Mucosa of gallbladder (tissue), 1 donor: ENCODE measurements at places on chromosomes 16 and 17. TPM values are rescaled to one million over a fixed set of nuclear protein-coding genes. Genes with fewer than 3 reads are reported as not detected.

ARSG gene
- 2.0 TPM for total RNA-seq

WFIKKN2 gene
- total RNA-seq, result 0.63 TPM

SCN4A gene
- 1.2 TPM for total RNA-seq

RMI2 gene
- 4.4 TPM for total RNA-seq

ABI3 gene
- 15.8 TPM for total RNA-seq

MTSS2 gene
- total RNA-seq, result 113 TPM

CDH13 gene
- total RNA-seq, result 2.0 TPM

GAST gene
- not detected for total RNA-seq

RNF43 gene
- total RNA-seq, result 19.0 TPM

ACSM2A gene
- total RNA-seq, result 0.26 TPM

KIF22 gene
- total RNA-seq, result 21.6 TPM

KRT27 gene
- not detected for total RNA-seq

CD300E gene
- 0.35 TPM for total RNA-seq

MEFV gene
- total RNA-seq, result 0.52 TPM

ZNF286A gene
- total RNA-seq, result 23.1 TPM

HS3ST2 gene
- 0.98 TPM for total RNA-seq

ARHGAP27 gene
- 98.1 TPM for total RNA-seq

RPS15A gene
- 899 TPM for total RNA-seq

CCL3 gene
- 31.7 TPM for total RNA-seq

PIMREG gene
- 1.4 TPM for total RNA-seq

GJC1 gene
- 17.3 TPM for total RNA-seq

AARS1 gene
- total RNA-seq, result 85.4 TPM

KCNJ18 gene
- total RNA-seq, result not detected

SETD1A gene
- 17.6 TPM for total RNA-seq

PDE6G gene
- total RNA-seq, result 0.32 TPM

SERPINF2 gene
- 2.9 TPM for total RNA-seq

CCDC144A gene
- total RNA-seq, result 5.8 TPM

CDH1 gene
- total RNA-seq, result 425 TPM

COX6A2 gene
- 1.3 TPM for total RNA-seq

FBXL16 gene
- 0.78 TPM for total RNA-seq

SRCIN1 gene
- 4.5 TPM for total RNA-seq

GALK1 gene
- 35.9 TPM for total RNA-seq

FBXO39 gene
- total RNA-seq, result 0.23 TPM

TMED6 gene
- total RNA-seq, result 1.0 TPM

ARHGDIG gene
- total RNA-seq, result 2.6 TPM

NFE2L1 gene
- 207 TPM for total RNA-seq
